ENCODE measurements at places on chromosomes 5 and 9.

GRCh38 chr9:78325343-78325742 is 28.4 kb downstream of the PSAT1 start:
- no peak for DNase-seq

DNA sequence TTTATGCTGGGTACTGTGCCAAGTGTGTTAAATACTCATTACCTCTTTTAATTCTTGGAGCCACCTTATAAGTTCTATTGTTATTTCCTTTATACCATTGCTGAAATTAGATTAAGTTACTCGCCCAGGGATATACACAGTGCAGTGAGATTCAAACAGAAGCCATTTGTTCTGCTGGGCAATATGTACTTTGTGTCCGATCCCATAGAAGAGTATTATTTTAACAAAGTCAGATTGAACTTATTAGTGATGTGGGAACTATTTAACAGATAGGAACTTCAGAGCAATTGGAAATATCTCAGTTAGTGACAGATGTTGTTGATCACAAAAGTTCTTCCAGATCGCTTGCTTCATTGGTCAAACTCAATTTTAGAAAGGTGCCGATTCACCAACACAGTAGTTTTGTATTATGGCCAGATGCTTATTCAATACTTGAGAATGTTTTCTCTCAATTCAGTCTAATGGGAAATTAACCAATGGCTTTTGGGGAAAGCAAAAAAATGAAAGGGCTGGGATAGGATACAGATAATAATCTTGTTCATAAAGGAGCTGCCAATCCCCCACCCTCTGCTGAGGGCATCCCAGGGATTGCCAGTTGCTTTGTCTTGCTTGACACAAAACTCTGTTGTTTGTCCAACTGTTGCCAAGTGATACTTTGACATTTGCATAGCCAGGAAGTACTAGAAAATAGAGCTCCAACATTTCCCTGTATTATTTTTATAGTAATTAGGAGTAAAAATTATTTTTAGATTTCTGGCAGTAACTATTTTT is 94.8 kb upstream of the SEMA6A start:
- no peak for DNase-seq

DNA sequence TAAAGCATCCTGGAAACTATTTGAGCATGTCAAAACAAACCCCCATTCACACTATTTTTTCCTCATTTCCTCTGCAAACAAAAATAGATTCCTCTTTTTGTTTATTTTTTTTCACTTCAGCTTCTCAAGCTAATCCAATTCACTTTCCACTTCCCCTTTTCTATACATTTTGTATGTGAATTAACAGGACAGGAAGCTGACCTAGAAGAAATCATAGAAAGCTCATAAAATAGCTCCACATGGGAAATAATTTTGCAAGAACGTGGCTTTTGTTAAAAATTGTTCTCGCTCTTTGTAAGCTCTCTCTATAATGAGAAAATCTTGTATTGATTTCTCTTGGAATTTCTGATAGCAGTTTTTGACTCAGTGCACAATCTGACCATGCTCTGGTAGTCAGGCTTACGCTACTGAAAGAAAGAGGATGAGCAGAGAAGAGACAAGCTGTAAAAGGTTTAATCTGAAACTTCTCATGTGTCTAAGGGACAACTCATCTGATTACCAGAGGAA is 215.8 kb downstream of the ADAMTS12 start:
- DNase-seq = no peak

DNA sequence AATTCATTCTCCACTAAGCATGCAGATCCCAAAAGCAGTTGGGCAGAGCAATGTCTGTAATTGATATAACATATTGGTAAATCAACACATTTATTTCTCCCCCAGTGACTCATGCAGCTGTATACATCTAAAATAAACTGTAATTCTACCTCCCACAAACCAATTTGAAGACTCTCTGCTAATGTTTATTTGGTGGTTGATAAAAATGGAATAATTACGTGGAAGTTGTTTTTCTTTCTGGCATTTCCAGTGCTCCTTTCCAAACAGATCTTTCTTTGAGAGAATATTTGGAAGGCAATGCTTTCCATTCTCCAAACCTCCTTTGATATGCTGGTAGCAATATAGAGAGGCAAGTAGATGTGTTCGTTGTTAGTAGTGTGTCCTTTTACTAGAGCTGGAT is 194.7 kb downstream of the CHSY3 start:
- no peak for DNase-seq

GRCh38 chr5:138330813-138331448 is 673 bp downstream of the CDC25C start:
- DNase-seq = no peak

- no peak for DNase-seq
Observed at GRCh38 chr5:140882591-140882899, 621 bp downstream of the PCDHA13 start.

- DNase-seq = no peak
Observed at GRCh38 chr5:35668319-35668718, 50.7 kb downstream of the SPEF2 start.

DNA sequence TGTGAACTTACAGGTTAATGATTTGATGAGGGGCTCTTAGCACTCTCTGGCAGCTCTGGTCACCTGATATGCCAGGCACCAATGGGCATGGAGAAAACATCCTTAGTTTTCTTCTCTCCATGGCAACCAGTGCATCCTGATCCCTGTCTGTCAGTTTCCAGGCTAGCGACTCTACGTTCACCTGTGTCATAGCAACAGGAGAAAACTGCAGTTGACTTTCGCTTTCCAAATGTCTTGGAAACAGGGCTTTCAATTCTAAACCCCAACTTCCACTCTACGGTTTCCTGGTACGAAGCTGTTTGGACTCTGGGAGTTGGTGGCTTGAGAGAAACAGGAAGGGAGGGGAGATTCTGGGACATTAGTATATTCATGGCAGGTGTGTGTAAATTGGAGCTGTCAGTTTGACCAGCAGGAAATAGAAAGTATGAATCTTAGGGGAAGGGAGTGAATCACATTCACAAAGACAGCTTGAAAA is 74.4 kb downstream of the SLC28A3 start:
- no peak for DNase-seq

DNA sequence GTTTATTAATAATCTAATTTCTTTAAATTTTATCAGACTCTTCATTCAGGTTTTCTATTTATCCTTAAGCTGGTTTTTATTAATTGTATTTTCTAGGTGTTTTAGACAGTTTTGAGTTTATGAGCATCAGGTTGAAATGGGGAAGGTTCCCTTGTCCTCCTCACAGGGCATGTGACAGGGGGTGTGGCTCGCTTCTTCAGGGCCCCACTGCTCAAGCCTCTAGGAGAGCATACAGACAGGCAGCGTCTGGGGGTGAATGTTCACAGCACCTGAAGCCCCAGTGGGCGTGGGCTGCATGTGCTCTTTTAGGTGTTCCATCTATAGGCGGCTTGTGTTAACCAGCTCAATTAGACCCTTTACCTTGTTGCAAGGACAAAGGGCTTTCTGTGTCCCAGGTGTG is 78.2 kb upstream of the RUFY1 start:
- DNase-seq = no peak
